Vagina (tissue), 2 donors: ENCODE measurements at places on chromosomes 5 and 9.
A peak's percentile ranks its signal among the peaks of the same experiment; 100 is the strongest.

- no peak for DNase-seq
Observed at GRCh38 chr5:95988877-95989276, 27.2 kb upstream of the ELL2 start.

DNA sequence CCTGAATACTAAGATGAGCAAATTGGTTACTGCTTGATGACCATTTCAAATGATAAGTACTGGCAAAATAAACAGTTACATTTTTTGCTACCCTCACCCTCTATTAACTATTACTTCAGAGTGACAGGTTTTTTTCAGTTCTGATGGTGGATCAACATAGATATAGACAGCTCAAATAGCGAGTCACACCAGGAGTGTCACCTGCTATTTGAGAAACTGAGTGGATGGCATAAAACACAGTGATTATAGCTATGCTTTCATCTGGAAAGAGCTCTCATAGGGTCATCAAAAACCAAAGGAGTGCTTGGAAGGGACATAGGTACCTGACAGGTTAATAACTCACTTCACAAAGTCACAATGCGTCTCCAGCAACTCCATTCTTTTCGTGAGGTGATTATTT, 244.5 kb upstream of the C9orf72 start:
- DNase-seq, result no peak

DNA sequence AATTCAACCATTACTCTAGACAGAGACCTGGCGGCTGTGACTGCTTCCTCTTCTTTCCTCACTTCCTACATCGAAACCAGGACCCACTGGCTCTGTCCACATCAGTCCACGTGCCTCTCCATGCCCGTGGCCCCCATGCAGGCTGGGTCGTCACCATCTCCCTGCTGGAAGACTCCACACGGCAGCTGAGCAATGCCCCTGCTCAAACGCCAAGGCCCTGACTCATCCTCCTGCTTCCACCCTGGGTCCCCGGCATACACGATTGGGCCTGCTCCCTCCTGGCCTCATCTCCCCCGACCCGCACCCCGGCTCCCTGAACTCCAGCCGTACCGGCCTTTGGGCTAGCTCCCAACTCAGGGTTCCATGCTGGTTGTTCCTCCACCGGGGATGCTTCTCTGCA, 67.2 kb upstream of the IER5L start:
- no peak for DNase-seq

- DNase-seq, result no peak
Observed at GRCh38 chr9:131605770-131606590, 60.7 kb downstream of the PRRT1B start.

- no peak for DNase-seq
Observed at GRCh38 chr5:134477462-134478245, 47.8 kb upstream of the JADE2 start.

DNA sequence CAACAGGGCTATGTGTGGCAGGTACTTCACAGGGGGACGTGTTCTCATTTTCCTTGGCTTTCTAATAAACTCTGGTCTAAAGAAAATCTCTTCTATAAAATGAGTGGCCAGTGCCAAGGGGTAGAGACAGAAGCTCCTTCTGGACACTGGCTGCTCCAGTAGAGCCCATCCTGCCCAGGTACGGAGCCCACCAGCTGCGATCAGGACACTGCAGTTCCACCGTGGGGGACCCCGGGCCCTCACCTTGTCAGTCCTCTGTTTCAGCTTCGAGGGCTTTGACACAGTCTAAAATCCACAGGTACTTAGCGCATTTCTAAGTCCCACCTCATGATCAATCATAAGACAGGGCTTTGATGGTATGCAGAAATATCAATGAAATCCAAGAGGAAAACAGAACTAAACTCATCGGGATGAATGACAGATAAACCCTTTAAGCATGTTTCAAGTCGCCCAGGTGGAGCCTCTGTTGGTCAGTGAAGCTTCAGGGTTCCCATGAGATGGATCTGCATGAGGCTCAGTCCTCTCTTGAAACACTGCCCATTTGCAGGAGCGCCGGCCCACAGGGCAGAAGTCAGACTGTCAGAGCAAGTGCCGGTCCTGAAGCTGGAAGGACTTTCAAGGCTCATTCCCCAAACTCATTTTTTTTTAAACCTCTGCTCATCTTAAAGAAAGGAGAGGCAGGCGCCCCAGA, 20.3 kb upstream of the TERT start:
- no peak for DNase-seq

DNA sequence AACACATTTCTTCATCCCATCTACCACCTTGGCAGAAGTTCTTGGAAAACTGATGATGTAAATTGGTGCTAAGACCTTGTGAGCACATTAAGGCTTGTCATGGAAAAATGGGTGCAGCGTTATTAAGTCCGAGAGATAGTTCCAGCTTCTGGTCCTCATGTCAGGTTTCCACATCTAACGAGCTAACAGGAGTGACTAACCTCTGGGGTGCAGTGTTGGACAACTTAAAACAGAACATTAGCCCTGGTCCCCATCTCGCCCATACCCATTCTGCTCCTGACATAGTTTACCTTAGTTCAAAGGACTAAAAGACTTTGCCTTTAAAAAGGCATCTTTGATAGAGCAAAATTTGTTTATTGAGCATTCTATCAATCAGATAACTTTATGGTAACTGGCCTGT, 128.0 kb downstream of the SLC1A3 start:
- DNase-seq, result no peak

GRCh38 chr5:36720688-36721087, 114.3 kb downstream of the SLC1A3 start:
- DNase-seq, result no peak

DNA sequence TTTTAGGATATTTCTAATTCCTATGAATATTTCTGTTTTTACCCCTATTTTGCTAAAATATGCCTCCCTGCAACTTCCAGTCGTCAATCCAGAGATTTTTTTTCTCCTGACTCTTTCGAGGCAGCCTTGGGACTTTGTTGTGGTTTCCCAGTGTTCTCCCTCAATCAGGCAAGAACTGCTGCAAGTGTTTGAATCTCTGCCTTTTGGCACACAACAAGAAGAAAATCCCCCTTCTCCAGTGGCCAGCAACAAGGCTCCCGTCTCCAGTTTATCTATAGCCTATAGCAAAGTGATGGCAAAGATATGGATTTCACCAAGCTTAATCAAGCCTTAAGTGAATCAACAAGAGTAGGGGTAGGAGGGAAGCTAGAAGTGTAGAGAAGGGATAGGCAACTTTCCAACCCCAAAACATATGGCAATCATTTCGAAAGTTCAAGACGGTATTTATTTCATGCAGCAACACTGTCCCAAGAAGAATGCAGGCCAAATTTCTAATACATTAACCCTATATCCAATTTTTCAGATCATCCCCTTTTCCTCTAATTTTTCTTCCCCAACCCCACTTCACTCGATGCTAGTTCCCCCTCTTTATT, 37.7 kb upstream of the PAPPA start:
- no peak for DNase-seq

DNA sequence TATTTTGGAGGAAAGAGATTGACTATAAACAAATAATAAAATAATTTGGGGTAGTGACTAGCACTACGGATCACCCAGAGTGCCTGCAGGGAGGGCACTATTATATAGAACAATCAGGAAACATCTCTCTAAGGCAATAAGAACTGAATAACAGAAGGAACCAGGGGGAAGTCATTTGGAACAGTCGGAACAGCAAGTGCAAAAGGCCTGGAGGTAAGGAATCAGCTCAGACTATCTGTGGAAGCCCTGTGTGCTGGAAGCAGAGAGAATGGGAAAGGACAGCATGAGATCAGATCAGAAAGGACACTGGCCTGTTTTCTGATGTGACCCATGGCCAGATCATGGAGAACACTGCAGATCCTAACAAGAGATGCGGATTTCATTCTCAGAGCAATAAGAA, 357.6 kb downstream of the EFNA5 start:
- no peak for DNase-seq

GRCh38 chr9:101778332-101778731, 39.9 kb upstream of the GRIN3A start:
- DNase-seq, result no peak

DNA sequence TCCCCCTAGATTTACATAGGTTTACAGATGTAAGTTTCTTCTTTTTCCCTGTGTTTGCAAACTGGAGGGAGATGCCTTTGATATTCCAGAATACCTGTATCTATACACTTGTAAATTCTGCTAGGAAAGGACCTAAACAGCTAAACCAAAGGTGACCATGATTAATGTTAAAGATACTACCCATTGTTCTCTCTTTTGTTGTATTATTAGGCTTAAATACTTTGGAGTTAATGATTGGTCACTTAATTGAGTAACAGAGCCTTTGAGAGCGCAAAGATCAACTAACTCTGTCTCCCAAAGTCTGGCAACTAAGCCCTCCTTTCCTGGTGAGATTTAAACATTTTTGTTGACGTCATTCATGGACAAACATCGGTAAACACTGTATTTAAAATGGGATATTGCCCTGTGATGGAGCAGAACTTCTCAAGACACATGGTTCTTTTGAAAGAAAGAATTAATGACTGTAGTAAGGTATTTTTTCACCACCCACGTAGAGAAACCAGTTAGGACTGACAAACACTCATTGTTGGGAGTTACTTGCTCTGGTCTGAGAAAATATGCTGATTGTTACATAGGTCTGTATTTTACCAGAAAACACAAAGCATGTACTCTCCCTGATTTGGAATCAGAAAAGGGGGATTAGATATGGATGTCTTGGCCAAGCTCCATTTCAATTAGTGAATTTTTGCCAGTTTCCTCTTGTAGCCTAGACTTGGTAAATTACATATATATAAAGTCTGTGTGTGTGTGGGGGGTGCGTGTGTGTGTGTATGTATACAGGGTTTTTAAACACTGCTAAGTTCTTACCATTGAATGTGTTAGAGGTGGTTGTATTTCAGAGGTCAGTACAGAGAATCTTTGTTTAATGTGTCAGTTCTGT, 4.6 kb downstream of the VCAN start:
- DNase-seq, result no peak

DNA sequence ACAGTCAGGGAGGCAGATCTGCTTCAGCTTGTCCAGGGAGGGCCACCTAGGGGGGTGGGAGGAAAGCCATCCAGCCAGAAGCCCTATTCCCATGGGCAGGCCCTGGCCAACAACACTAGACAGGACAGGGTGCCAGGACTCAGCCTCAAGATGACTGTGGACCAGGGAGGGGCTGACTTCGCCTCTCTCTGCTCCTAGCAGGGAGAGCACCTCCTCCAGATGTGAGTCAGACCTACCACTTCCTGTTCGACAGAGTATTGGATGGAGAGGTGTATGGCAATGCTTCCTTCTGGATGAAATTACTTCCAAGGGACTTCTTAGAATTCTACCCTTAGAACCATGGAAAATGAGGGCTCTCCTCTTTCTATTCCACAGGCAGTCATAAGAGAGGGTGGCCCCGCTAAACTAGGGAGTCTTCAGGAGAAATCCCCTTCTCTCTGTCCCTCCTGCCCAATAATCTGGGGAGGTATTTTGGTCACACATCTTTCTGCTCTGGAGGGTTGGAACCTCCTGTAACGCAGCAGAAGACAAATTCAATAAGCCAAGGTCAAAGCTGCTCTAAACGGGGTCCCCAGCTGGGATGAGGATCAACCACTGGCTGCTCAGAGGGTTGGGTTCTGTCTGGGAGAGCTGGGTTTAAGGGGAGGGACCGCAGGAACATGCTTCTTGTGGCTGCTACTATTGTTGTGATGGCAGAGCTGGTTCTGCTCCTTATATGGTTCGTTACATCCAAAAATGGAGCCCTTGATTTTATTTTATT, 23.2 kb upstream of the RCL1 start:
- DNase-seq, result no peak

- no peak for DNase-seq
Observed at GRCh38 chr9:73157811-73158210, 6.1 kb downstream of the ANXA1 start.

DNA sequence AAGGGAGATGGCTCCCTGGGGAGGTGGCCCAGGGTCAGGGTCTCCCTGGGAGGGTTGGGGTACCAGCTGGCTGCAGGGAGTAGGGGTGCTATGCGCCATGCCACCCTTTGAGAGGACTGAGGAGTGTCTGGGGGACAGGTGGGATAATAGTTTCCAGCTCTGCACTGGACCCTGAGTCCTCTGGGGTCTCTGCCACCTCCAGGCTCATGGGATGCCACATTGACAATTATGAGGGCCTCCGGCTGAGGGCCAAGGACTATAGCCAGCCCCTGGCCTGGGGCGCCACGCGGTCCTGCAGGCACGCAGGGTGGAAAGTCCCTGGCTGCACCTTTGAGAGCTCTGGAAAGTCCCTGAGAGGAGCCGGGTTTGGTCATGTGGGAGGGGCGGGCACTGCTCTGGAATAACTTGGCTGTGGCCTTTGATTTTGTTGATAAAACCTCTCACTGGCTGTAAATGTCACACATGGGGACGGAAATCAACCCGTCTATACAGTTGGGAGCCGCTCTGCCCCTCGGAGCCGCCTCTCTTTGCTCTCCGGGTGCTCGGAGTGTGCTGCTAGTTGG, 16.0 kb downstream of the TRAF2 start:
- DNase-seq, result no peak

DNA sequence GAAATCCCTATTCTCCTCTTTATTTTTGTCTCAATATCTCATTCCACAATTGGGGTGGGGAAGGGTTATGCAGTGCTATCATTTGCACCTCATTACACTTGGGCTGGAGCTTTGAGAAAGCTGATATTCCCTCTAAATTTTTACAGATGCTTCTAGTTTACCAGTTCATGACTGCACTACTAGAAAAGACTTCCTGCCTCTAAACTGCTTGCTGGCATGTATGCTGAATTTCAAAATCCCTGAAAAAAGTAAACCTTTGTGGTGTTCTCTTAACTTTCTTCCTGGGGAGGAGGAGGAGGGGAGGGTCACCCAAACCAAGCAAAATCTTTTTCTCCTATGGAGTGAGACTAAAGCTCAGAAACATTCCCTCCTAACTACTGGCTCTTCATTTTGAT, 45.1 kb downstream of the BNC2 start:
- DNase-seq, result no peak

DNA sequence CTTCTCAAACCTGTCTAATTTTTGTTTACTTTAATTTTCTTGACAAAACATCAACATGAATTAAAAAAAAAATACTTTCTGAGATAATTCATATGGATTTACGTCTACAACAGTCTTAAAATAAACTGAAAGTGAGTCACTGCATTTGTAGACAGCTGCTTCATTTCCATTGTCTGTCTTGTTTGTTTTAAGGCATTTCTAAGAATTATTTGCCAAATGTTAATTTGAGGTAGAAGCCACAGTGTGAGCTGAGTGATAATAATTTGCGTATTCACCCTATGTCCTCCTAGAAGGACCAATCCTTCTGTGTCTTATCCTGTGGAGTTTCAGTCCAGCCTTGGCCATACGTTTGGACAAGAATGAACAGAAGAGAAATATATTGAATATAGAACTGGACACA, 174.5 kb downstream of the CFAP90 start:
- DNase-seq, result no peak

GRCh38 chr9:126205845-126206498, 120.7 kb upstream of the MVB12B start:
- peak; percentile 47 for DNase-seq
